Activated naive CD8-positive, alpha-beta T cell treated with anti-CD3 and anti-CD28 coated beads, Interleukin-2, amount 10 ng/mL, durations not matched to agents 7 days and 5 days (primary cell): ENCODE measurements at places on chromosomes 4 and X.

DNA sequence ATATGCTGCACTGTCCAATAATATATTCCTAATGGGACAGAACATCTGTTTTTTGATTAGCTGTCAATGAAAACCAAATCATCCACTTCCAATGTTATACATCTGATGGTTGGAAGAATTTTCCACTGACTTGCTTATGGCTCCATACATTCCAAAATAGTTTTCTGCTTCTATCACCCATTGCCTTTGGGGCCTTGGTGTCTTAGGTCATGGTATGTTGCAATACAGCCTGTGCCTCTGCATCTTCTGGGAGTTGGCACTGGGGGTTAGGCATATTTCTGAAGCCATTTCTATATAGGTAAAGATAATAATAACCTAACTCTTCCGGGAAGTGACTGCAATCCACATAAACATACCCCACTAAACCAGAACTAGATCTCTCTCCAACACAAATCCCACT is 53.2 kb upstream of the NR3C2 start:
- DNase-seq: no peak

GRCh38 chrX:132375941-132376340 is 112.9 kb downstream of the MBNL3 start:
- no peak for DNase-seq

GRCh38 chr4:35926788-35927187 is 317.5 kb downstream of the ARAP2 start:
- no peak for DNase-seq

DNA sequence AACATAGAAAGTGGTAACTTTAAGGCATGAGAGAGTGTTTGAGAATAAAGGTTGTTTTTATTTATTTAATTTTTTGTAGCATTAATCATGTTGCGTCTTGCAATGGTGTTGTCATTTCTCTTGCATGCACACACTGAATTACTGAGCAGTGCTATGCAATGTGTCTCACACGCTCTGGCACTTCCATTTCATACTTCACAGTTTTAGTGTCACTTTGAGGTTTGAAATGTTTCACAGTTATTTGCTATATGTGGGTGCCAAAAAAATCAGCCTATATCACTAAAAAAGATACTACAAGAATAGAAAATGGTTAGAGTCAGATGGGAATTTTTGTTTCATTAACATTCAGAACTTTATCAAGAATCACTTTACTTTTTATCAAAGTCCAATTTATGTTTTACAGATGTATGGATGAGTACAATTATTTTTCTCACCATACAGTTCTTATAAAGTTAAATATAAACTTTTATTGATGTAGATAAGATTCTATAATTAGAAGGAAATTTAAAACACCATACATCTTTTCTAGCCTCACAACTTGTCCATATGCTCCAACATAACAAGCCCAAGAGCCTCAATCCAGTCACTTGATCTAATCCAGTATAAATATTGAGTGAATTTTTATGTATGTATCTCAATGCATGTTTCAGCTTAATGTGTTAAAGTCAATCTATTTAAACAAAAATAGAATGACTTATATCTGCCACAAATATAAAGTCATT is 114.0 kb downstream of the IQCM start:
- DNase-seq: no peak

- no peak for DNase-seq
Measured at GRCh38 chr4:91622925-91623602, 680.7 kb upstream of the GRID2 start.

GRCh38 chr4:27397886-27398285 is 537.2 kb downstream of the STIM2 start:
- no peak for DNase-seq

GRCh38 chr4:70734168-70734954 is 12.6 kb downstream of the RUFY3 start:
- DNase-seq: no peak

DNA sequence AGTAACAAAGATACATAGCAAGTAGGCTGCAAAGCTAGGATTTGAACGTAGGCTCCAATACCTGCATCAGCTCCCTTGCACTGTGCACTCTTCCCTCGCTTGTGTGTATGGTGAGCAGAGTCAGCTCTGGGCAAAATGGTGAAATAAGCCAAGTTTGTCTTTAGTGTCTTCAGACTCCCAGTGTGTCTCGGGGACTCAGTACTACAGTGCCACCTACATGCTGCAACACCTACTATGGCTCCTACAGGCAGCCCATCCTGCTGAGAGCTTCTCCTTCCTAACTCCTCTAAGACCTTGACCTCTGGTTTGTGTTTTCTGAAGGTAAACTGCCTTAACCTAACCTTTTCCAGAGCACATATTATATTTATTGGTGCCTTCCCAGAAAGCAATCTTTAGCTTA is 42.5 kb downstream of the RTL9 start:
- DNase-seq: no peak

- no peak for DNase-seq
Measured at GRCh38 chr4:40719008-40719623, 30.6 kb upstream of the NSUN7 start.

- no peak for DNase-seq
Measured at GRCh38 chr4:118356731-118357130, 3.9 kb upstream of the PRSS12 start.

- DNase-seq: no peak
Measured at GRCh38 chr4:119314356-119314755, 7.6 kb downstream of the FABP2 start.
